Activated CD4-positive, alpha-beta T cell treated with anti-CD3 and anti-CD28 coated beads, Interleukin-2, amount 50 U/mL, for 1 hour (primary cell): ENCODE measurements at places on chromosomes 3 and 15.

GRCh38 chr3:153242896-153243295 lies 80.9 kb downstream of the RAP2B start:
- DNase-seq: no peak

GRCh38 chr15:95868970-95869369 lies 461.5 kb upstream of the NR2F2 start:
- no peak for DNase-seq

- no peak for DNase-seq
Measured at GRCh38 chr3:150114873-150115540, 144.3 kb upstream of the PFN2 start.

DNA sequence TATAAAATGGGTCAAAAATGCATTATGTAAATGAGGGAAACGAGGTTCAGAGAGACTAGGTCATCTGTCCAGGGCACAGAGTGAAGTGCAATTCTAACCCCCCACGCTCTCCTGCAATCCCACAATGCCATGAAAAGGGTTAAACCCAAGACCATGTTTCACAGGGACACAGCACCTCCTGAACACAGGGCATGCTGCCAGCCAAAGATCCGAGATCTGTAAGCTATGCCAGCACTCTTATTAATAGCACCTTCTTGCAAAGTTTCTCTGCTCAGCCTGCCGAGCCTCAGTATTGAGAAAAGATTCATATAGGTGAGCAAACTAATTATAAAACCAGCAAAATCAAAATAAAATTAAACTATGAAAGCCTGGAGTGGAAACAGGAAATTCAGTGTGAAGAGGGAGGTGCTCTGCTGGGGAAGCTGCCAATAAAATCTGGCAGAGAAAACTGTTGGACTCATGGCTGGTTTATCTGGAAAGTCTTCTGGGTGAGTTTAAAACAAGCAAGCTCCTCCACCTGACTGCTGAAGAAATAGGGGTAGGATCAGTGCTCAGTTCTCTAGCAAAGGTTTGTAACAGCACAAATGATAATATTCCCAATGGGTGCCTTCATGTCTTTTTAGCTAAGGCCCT lies 50.3 kb downstream of the LRIG1 start:
- DNase-seq: no peak

DNA sequence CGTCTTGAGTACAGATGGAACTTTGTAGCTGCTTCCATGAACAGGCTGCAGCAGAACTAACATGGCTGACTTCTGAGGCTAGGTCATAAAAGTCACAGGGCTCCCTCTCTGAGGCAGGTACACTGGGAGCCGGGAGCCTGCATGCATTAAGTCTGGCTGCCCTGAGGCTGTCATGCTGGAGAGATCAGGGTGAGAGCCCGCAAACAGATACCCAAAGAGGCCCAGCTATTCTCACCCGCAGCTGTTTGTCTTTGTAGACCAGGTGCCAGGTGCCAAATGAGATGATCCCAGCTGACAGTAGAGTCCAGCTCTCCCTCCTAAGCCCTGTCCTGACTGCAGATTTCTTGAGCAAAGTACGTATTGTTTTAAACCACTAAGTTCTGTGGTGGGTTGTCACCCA lies 8.6 kb upstream of the SLCO3A1 start:
- DNase-seq: no peak

GRCh38 chr3:183437061-183437460 lies 8.6 kb upstream of the MCF2L2 start:
- DNase-seq: no peak

DNA sequence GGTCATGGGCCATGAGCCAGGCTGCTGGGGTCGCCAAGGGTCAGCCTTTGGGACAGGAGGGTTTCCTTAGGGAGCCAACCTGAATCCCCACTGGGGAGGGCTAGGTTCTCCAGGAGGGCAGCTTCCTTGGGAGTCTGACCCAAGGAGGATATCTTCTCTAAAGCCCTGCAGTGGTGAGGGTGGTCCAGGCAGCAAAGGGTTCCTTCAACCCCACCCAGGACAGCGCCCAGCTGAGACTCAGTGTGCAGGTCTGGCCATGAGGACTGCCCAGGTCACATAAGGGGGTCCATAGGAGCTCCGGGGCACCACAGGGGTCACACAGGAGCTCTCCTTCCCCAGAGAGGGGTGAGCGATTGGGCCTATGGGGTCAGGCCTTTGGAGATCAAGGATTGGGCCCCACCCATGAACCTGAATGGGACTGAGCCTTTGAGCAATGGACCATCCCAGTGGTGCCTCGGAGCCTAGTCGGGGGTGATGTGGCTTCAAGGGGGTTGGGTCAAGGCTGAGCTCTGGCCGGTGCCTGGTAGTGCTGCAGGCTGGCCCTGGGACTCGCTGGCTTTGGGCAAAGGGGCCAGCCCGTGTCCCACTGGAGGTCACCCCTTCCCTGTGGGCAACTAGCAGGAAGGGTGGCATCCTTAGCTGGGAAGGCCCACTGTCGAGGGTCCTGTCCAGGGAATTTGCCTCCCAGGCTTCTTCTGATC lies 216.5 kb downstream of the SNRPN start:
- no peak for DNase-seq

GRCh38 chr3:175267561-175267960 lies 408.4 kb downstream of the NAALADL2 start:
- no peak for DNase-seq

DNA sequence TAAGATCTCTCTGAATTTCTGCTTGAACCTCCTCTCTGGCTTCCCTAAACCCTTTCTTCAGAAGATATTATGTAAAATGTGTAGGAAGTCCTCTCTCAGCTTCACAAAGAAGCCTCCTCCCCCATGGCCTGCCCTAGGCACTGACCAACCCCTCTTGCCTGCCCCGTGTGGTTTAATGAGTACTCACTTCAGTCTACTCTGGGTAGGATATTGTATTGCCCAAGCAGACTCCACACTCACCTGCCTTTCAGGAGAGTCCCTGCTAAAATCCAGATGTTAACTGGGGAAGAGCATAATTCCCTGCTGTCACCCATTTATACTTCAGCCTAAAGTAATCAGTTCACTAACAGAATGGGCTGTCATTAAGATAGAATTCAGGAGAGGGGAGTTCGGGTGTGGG lies 2.6 kb upstream of the AGBL1 start:
- DNase-seq: no peak
